DMS53 (cell line): ENCODE measurements at places on chromosomes 5 and 9.

GRCh38 chr9:123445981-123446610 is 90.1 kb downstream of the CRB2 start:
- DNase-seq: no peak

DNA sequence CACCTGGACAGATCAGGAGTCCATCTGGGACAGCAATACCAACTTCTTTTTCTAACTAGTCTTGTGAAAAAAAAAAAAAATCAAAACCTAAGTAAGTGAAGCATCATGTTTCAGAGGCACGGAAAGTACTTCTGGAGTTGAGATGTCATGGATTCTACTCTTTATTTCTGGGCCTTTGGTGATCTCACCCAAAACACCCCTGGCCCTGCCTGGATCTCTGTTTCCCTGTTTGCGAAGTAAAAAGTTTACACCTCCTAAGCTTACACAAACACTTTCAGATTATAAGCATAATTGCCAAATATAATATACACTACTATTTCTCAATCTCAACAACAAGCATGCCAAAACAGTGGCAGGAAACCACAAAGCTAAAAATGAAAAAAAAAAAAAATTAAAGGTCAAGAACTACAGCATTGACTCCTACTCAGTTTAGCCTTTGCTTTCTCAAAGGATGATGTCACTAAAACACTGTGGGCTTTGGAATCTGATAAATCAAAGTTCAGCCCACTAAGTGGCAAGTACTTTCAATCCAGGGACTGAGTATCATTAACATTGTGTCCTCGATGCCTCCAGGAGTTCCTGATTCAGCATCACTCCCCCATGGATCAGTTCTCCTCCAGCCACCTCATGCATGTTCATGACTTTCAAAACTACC is 291.9 kb downstream of the NFIB start:
- no peak for DNase-seq

DNA sequence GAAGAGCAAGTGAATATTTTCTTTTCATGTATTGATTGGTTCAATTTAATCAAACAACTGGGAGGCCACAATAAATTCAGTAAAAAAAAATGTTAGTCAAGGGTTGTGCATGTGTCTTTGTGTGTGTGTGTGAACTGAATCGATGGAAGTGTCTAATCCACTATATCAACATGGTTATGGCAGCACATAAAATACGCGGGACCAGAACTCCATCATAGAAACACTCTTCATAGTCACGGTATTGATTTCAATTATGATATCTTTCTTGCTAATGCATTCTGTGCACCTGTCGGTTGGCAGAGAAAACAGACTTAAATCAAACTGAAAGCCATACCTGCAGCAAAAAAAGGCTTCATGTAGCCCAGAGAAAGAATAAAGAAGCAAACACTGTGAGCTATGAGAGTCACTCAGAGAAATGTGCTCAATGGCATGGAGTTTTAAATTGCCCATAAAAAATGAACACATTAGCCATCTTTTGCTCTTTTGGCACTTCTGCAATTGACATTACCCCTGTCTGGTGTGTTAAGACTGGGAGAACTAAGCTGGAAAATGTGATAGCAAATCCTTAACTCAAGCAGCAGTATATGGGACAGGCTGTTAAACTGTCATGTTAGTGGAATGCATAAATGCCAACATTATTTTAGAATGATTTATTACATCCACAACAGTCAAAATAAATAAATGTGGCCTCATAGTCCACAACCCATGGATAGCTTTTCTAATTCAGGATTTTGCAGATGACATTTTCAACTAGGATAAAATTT is 642.4 kb upstream of the C9orf72 start:
- DNase-seq: no peak

GRCh38 chr9:71747576-71747975 is 20.7 kb downstream of the CEMIP2 start:
- no peak for DNase-seq

- peak; percentile 77 for DNase-seq
These were observed 567 bp upstream of the SPIN1 start for GRCh38 chr9:88387552-88388202.

GRCh38 chr5:60494144-60494543 is 205.8 kb downstream of the DEPDC1B start:
- DNase-seq: no peak

DNA sequence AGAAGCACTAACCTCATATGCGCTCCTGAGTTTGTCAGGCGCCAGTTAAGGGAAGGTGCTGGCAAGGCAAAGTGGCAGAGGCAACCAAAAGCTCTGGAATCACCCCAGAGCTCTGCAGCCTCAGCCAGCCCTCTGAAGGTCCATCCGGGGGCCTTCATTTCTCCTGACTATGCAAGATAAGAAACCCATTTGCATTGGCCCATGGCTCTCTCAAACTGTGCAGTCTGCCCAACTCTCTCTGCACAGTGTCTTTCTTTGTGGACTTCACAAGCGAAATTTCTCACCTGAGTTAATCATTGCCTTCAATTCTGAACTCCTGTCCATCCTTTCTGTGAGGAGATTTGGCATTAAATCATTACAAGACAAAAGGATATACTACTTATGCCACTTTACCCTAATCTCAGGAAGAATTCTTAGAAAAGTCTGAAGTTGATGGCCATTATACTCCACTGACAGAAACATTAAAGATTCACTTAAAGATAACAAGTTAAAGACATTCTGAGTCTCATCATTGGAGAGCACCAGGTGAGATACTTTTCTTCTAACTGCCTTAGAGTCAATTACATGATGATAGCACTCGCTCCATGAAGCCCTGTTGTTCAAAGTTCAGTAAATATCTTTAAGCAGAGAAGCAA is 235.6 kb downstream of the SPOCK1 start:
- DNase-seq: no peak

DNA sequence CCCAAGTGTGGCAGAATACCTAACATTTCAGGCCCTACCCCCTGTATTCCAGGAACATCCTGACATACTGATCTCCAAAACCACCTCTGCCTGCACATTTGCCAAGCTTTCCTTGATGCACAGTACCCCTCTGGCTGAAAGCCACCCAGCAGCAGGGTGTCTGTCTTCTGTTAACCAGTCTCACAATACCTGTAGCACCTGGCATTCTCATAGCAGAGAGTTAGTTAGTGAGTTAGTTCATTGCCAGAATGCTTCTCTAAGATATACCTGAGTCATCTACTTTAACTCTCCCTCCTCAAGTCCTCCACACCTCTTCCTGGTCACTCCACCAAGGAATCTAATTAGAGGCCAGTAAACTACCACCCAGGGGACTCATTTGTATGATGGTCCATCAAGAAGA is 46.1 kb upstream of the IL7R start:
- no peak for DNase-seq

DNA sequence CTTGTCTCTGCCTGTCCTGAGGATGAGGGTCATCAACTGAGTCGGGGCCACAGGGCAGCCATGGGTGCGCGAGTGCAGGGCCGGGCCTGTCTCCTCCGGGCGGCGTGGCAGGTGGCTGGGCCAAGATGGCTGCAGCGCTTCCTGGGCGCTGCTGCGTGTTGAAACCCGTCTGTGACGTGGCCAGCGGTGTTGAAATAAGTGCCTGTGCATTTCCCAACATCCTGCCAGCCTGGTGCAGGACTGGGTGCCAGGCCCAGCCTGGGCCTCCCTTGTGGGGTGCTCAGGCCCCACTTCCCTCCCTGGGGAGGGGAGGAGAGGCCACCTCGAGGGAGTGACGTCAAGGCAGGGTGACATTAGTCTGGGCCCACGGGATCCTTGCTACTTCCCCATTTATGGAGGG is 45.5 kb downstream of the RXRA start:
- no peak for DNase-seq

DNA sequence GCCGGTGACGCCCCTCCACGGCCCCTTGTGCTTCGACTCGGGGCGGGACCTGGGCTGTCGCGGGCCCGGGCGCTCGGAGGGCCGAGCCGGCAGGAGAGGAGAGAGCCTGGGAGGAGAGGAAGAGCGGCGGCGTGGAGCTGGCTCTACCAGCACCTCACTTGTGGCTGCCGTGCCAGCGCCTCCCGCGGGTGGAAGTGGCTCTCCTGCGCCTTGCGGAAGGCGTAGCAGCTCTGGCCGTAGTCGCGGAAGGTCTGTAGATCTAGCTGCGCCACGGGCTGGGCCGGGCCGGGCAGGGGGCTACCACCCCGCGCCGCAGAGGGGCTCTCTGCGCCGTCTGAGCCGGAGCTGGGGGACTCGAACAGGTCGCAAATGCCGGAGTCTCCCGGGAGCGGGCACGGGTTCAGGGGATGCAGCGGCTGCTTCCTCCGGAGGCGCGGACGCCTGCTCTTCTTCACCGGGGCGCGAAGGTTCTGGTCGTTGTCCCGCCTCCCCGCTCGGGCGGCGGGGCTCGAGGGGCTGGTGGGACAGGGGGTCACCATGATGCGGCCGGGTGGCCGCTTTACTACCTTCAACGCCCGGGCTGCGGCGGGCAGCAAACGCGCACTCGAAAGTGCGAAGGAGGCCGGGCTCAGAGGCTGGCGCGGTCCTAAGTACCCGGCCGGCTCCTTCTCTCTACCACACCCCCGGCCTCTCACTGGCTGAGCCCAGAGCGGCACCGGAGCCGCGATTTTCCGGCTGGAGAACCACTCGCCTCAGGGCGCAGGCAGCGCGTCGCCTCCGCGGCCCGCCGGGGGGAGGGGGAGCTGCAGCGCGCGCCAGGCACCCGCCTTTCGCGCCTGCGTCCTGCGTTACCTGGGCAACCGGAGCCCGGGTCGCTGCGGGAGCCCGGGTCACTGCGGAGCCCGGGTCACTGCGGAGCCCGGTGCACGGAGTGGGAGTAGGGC is at the start of gene CCNO:
Gene CCNO (minus strand): TSS at position 624 of the 944 bp plus-strand sequence. CDS start 85 bp downstream, at position 539.
- DNase-seq: peak; percentile 98

DNA sequence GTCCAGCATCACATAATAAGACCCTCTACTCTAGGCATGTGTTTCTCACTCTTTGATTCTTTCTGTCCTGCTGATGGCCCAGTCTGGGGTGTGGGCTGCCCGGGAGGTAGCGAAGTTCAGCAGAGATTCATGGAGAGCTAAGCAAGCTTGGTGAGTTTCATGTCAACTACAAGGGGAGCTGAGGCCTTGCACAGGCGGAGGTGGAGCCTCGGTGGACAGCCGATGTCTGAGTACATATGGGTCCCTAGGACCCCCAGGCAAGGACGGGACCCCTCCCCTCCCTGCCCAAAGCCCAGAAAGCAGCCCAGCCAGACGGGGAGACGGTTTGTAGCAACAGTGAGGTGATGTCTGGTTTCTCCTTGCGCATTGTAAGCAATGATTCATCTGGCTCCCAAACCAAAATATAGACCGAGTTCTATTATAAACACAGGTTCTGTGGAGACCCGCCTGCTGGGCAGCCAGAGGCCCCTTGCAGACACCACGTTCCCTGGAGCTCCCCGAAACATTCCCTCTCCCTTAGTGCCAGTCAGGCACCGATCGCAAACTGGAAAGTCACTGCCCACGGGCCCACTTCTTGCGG is 45.5 kb downstream of the COL27A1 start:
- DNase-seq: no peak

GRCh38 chr9:122065923-122066629 is 27.0 kb downstream of the TTLL11 start:
- DNase-seq: no peak

GRCh38 chr9:113807173-113808061 is 68.7 kb upstream of the ZNF618 start:
- DNase-seq: peak; percentile 75

DNA sequence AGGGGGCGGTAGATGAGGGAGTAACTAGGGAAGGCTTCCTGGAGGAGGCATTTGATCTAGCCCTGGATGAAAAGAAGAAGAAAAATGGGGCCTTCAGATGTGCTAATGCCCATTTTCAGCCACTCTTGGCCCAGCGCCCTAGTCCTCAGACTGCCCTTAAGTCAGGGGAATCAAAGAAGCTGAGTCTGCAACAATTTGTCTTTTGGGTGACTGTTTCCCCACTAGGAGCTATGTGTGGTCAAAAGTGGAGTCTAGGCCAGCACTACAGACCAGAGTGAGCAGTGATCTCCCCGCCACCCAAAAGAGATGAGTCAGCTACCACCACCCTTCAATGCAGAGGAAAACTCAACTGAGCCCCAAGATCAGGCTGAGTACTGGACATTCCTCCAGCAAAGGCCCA is 542.1 kb downstream of the BNC2 start:
- DNase-seq: no peak

DNA sequence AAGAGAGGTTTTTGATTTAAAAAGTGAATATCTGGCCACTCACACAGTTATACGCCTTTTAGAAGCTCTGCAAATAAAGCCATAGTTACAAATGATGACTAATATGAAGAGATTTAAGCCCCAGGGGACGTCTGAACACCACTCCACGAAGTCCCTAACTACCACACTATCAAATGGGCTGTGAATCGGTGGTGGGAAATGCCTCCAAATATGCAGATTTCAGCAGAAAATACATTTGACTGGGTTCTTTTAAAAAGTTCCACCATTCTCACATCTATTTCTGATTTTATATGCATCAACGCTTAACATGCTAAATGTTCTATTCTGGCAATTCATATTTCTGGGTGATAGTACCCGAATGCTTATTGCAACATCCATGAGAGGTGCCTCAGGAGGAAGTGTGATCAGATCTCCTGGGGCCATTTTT is 22.5 kb downstream of the TICAM2 start:
- no peak for DNase-seq

DNA sequence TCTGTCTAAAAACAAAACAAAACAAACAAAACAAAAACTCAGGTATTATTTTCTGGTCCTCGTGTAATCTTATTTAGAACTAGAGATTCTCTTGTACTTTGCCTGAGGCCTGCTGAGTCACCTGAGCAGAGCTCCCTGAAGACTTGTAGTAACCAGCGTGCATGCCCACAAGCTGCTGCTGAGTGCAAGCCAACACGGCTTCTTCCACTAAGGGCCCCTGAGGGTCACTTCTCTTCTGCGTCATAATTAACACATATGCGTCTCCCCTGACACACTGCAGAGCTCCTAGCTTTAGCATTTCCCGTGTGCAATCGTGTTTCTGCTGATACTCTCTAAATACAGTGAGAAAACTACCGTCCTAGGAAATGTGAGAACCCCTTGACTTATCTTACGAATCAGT is 10.9 kb upstream of the NDFIP1 start:
- no peak for DNase-seq

DNA sequence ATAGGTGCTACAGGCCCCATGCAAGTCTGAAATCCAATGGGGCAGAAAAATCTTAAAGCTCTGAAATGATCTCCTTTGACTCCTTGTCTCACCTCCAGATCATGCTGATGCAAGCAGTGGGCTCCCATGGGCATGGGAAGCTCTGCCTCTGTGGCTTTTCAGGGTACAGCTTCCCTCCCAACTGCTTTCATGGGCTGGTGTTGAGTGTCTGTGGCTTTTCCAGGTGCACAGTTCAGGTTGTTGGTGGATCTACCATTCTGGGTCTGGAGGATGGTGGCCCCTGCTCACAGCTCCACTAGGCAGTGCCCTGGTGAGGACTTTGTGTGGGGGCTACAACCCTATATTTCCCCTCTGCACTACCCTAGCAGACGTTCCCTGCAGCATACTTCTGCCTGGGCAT is 103.5 kb downstream of the STARD4 start:
- no peak for DNase-seq

- no peak for DNase-seq
These were observed 179.7 kb upstream of the HAPLN1 start for GRCh38 chr5:83900306-83900705.

GRCh38 chr9:70427161-70427945 is 12.9 kb upstream of the KLF9 start:
- DNase-seq: no peak

GRCh38 chr9:101512116-101512515 is 21.5 kb upstream of the RNF20 start:
- DNase-seq: no peak
